Right ventricle myocardium inferior (tissue), 1 donor: ENCODE measurements at places on chromosomes 7 and 10.
A peak's percentile ranks its signal among the peaks of the same experiment; 100 is the strongest.

- DNase-seq: no peak
Observed at GRCh38 chr7:4745971-4746919, 29.2 kb upstream of the AP5Z1 start.

- DNase-seq: no peak
Observed at GRCh38 chr10:79285315-79286197, 61.7 kb upstream of the PPIF start.

DNA sequence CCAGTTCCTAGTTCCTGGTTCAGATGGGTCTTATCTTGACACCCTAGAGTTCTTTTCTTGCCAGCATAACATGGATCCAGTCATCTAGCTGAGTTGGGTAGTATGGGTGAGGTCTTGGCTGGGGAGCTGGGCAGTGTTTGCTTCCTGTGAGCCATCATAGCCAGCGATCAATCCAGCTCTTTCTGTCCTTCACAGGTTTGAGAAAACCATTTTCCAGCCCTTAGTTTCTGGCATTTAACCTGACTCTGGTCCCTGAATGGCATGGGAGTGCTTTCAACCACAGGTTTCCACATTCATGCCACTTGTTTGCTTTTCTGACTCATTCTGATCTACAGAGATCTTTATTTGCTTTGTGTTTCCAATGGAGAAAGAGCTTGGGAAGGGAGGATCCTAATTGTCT is 8.6 kb downstream of the SLC13A1 start:
- DNase-seq: no peak

GRCh38 chr10:86878983-86879713 is 78.3 kb downstream of the MMRN2 start:
- no peak for DNase-seq

- DNase-seq: no peak
Observed at GRCh38 chr10:106395041-106395749, 769.3 kb downstream of the SORCS1 start.

- DNase-seq: no peak
Observed at GRCh38 chr7:19728716-19729115, 19.9 kb upstream of the POLR1F start.

DNA sequence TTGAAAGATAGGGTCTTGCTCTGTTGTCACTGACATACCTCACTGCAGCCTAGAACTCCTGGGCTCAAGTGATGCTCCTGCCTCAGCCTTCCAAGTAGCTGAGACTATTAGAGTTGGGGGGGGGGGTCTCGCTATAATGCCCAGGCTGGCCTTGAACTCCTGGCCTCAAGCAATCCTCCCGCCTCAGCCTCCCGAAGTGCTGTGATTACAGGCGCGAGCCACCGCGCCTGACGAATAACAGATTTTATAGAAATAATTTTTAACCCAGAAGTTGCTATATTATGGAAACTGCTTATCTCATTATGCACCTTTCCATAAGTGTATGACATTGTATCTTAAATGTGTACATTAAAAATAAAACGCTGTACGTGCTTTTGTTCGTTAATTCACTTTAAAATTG is 846 bp downstream of the ANKRD26 start:
- no peak for DNase-seq

- no peak for DNase-seq
Observed at GRCh38 chr7:120370954-120371353, 98.0 kb downstream of the KCND2 start.

DNA sequence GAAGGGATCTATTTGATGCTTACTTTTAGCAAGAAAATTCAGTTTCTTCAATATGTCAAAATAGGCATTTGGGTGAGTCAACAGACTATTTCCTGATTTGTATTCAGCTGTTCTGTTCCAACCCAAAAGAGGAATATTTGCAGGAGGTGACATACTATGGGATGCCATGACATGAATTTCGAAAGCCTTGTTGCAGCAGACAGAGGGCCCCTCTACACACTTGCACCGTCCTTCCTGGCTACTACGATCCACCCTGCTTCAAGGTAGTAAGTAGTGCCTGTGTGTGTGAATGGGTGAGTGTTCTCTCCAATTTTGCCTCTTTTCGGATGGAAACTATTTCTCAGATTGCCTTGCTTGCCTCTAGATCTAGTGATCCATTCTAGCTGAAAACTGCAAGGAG is 413.0 kb upstream of the ADARB2 start:
- no peak for DNase-seq

- DNase-seq: no peak
Observed at GRCh38 chr10:128097783-128098182, 28.4 kb downstream of the MKI67 start.

DNA sequence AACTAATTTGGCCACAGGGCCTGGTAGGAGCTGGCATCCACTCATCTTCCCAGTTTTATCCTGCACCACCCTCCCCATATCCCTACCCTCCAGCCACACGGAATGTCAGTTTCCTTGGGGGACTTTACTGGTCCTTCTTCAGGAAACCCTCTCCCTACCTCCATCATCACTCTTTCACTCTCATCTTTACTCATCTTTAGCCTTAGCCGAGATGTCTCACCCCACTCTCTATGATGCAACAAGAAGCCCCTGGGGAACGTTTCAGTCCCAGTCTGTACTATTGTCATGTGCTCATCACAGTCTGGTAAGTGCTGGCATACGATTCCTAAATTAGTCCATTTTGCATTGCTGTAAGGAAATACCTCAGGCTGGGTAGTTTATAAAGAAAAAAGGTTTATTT is 34.9 kb upstream of the TMEM248 start:
- DNase-seq: no peak

- DNase-seq: peak; percentile 68
Observed at GRCh38 chr7:28688651-28689050, 269.5 kb downstream of the TRIL start.

- peak; percentile 82 for DNase-seq
Observed at GRCh38 chr7:37832194-37832593, 16.2 kb upstream of the NME8 start.

DNA sequence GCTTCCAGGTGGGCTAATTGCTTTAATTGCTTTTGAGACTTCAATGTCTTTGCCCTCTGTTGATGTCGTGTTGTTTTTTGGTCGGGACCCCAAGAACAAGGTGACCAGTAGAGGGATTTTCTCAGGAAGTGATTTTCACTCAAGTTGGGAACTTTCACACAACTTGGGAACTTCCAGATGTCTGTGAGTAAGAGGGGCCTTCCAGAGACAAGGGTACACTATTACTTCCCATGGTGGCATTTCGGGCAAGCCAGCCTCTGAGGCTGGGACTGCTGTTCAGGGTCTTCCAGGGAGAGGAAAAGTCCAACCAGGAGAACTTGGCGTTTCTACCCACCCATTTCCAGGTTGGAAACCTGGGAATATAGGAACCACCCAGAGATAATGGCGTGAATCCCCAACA is 170.0 kb upstream of the CDCA7L start:
- DNase-seq: no peak

DNA sequence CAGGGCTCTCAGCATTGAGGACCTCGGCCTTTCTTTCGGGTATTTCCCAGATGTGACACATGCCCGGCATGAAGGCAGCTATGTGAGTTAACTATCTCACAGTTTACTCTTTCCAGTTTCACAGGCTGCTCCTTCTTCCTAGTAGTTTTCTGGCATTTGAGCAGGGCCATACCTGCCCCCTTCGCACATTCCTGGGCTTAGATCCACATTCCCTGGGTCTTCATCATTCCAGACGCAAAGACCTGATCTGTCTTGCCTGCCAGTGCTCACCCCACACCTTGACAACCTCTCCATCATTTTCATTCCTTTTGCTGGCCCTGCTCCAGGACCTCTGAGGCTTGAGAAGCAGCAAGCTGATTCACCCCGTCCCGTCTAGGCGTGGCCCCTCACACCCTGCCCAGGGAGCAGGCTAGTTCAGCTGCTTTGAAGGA is 227.5 kb downstream of the WDR11 start:
- no peak for DNase-seq

- DNase-seq: no peak
Observed at GRCh38 chr10:23695825-23696420, 257.0 kb downstream of the OTUD1 start.

DNA sequence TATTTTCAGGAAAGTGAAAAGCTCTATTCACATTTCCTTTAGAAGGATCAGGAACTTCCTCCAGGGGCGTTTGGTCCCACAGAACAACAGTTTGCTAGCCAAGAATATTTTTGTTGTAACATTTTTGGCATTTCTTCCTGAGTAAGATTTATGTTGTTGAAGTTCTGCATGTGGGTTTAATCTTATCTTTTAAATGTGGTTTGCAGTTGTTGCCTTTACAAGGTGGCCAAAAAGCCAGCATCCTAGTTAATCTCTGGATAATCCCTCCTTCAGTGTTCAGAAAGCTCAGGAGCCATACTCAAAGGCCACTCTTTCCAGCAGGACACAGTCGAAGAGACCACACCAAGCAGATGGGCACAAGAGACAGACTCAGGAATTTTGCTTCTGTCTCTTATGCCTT is 30.0 kb downstream of the SLC26A4 start:
- no peak for DNase-seq

DNA sequence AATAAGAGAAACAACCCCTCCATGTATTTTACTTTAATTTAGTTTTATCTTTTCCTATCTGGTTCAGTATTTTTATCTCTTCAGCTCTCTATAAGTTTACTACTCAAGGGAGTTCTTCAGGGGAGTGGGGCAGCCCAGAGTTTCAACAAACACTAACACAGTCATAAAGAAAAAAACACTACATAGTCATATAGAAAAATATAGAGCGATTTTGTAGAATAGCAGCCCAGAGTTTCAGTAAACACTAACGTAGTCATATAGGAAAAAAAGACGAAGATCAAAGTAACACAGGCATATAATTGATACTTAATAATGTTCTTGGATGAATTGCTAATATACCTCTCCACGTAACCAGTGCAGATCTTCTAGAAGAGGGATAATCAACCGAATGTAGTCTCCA is 54.7 kb downstream of the PON1 start:
- DNase-seq: no peak

- DNase-seq: no peak
Observed at GRCh38 chr7:131564640-131565039, 8.2 kb upstream of the PODXL start.

DNA sequence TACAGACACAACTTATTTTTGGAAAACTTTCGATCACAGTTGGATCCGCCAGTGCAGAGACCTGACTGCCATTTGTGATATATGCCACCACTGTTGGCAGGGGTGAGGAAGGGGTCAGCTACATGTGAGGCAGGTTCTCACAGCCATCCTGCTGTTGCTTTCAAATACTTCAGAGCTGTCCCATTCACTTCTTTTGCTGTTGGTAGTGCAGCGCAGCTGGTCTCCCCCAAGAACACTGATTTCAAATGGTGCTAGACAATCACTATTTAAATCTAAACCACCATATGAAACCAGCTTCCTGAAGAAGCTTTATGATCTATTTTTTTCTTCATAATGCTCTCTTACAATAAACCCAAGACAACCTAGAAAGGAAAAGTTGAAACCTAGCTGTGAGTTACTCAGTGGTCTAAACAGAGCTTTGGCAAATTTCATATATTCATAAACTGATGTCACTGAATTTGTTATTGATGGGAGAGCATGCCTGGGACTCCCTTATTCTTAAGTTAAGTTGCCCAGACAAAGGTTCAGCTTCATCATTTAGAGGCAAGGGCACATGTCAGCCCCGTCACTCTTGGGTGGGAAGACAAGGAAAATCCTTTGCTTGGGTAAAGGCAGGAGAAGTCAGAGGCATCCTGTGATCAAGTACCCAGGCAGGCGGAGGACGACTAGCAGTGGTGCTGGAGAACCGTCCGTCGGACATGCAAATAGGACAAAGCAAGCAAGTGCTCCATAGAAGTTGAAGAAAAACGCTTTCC is 143.4 kb upstream of the KLF14 start:
- DNase-seq: no peak

DNA sequence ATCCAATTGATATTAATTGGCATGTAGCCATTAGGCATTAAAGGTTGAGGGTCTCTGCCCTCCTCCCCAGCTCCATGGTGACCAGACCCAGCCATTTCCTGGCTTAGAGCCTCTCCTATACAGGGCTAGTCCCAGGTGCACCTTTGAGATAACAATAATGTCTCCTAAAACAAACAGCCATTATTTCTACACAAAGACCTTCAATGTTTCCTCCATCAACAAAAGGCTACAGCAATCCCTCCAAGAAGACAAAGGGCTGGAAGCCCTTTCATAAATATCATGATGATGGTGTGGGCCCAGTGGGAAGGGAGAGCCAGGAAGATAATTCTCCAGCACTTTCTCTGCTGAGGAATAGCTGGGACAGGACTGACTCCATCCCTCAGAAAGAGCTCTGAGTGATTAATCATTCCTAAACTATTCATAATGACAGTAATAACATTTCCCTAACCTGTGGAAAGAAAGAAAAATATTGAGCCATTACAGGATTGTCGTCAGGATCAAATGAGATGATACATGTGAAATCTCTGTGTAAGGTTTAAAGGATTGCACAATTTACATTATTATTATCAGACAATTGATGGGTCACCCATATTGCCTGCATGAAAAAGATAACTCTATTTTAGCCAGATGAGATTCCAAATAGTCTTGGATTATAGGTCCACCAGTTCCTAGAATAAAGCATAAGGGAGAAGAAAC is 10.2 kb downstream of the PKD2L1 start:
- DNase-seq: no peak

- no peak for DNase-seq
Observed at GRCh38 chr7:120987280-120987679, 1.2 kb upstream of the CPED1 start.

DNA sequence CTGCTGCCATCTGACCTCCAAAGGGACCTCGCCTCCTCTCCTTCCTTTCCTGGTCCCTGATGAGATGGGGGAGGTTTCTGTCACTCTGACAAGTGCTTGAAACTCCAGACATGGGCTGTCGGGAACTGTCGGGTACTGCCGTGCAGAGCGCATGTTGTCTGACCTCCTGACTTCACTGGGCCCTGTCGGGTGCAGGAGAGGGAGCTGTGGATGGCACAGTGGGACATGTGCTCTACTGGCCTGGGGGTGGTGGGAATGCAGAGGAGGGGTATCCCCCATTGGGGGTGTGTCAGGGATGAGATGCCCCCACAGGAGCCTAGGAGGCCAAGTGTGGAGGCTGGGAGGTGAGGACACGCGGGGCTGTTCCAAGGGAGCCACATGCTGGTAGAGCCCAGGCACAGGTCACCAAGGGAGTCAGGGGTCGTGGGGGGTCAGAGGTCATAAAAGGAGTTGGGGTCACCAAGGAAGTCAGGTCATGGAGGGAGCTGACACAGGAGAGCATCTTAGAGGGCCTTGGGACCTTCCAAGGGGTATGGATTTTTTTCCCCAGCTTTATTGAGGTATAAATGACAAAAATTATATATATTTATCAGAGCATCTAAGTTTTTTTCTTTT is 30.9 kb downstream of the TMEM120A start:
- DNase-seq: peak; percentile 60

- no peak for DNase-seq
Observed at GRCh38 chr7:43492896-43493295, 90.0 kb upstream of the STK17A start.

DNA sequence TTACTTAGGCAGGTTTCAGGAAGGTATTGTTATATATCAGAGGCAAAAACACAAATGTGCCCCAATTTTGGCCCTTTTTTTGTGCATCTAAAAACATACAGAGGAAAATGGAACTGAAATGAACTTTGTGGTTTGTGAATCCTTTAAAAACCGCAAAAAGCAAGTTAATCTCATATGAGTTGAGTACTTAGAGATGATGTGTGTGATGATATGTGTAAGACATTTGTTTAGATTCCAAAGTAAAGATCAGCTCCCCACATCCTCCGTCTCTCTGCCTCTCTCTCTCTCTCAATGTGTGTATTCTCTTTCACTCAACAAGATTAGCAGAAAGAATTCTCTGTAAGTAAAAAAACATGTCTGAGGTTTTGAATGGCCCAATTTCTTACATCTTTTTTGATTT is 201.9 kb downstream of the MALRD1 start:
- DNase-seq: no peak
